CD4-positive, alpha-beta memory T cell (primary cell): ENCODE measurements at places on chromosomes 3 and 15. TPM values are rescaled to one million over a fixed set of nuclear protein-coding genes. Genes with fewer than 3 reads are reported as not detected.

IL5RA gene
- 0.33 TPM for total RNA-seq

TM4SF18 gene
- total RNA-seq, result not detected

SAXO2 gene
- total RNA-seq, result 1.7 TPM

SLC22A13 gene
- 0.67 TPM for total RNA-seq

IQCF5 gene
- not detected for total RNA-seq

CD96 gene
- 228 TPM for total RNA-seq

LRRC31 gene
- total RNA-seq, result not detected
